ENCODE measurements at places on chromosomes 3 and 15. TPM values are rescaled to one million over a fixed set of nuclear protein-coding genes. Genes with fewer than 3 reads are reported as not detected.
A peak's percentile ranks its signal among the peaks of the same experiment; 100 is the strongest.

GRCh38 chr3:105869861-105870755, 1.3 kb upstream of the CBLB start:
- H3K27ac ChIP-seq = peak overlapping the region; percentile 91
- H3K4me3 ChIP-seq = peak overlapping the region; percentile 86
- no peaks in the 10 kb centered on the region for H3K36me3 ChIP-seq
- peaks cover 20% of the 10 kb centered on the region for H3K4me1 ChIP-seq
- no peaks in the 10 kb centered on the region for H3K27me3 ChIP-seq

DNA sequence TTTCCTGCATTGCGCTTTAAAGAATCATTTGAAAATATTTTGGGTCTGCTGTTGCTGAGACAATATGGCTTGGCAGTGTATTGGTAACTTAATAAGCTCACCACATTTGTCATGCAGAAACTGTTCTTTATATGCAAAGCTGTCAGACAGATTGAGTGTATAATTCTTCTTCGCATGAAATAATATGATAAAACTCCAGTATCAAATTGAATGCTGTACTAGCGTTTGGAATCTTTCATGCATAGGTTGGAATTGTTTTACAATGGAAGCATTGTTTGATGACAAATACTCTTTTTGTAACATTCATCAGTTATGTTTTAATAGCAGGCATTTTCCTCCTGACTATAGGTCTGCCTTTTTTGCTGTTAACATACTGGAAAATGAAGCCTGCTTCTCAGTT, 53.8 kb downstream of the RBMS3 start:
- no peaks in the 10 kb centered on the region for H3K4me1 ChIP-seq
- DNase-seq = no peak
- no peaks in the 10 kb centered on the region for H3K36me3 ChIP-seq
- no peaks in the 10 kb centered on the region for H3K27me3 ChIP-seq

DNA sequence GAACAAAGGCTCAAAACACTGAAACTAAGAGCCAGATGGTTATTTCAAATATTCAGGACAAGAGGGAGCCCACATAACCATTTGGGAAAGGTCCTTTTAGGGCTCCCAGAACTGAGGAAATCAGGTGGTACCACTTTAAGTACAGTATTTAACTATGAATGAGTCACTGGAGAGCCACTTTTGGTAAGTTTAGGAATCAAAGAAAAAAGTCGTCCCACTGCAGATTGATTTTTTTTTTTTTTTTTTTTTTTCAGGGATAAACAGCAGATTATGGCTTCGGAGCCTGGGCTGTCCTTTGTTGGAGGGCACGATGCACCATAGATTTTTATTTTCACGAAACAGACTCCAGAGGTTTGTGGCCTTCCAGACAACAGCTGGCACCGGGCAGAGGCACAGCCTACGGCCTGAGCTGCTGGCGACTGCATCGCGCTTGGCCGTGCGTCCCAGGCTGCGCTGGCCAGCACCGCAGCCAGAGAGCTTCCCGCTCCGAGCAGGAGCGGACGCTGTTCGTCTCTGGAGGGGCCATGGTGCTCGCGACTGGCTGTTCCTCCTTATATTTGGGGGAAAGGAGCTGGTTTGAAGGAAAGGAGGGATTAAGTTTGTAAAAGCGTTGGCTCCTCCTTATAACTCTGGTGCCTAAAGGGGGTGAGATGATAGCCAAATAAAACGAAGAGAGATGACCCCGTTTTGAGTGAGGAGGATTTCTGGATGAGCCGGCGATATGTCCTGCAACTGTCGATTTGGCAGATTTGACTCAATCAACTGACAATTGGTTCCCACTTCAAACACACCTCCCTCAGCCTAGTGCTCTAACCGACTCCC, 152.9 kb upstream of the GOLIM4 start:
- no peak overlapping the region for H3K4me3 ChIP-seq
- no peaks in the 10 kb centered on the region for H3K27me3 ChIP-seq
- no peak overlapping the region for H3K27ac ChIP-seq
- no peaks in the 10 kb centered on the region for H3K36me3 ChIP-seq
- DNase-seq = no peak

- no peak overlapping the region for H3K4me3 ChIP-seq
- no peak for DNase-seq
- H3K27ac ChIP-seq = no peak overlapping the region
- no peaks in the 10 kb centered on the region for H3K36me3 ChIP-seq
- peaks cover 5% of the 10 kb centered on the region for H3K4me1 ChIP-seq
Measured at GRCh38 chr3:114861666-114862065, 285.4 kb downstream of the ZBTB20 start.

The DET1 gene
- polyA plus RNA-seq = 4.0 TPM

GRCh38 chr15:91099995-91100813, at the start of gene SV2B:
SV2B (plus strand) TSS chr15:91100257; CDS start chr15:91226264, 126,007 bp downstream.
- peak; percentile 45 for DNase-seq
- peaks cover 5% of the 10 kb centered on the region for H3K4me1 ChIP-seq
- H3K27me3 ChIP-seq = peaks cover 5% of the 10 kb centered on the region

The CISH gene
- polyA plus RNA-seq = 150 TPM

DNA sequence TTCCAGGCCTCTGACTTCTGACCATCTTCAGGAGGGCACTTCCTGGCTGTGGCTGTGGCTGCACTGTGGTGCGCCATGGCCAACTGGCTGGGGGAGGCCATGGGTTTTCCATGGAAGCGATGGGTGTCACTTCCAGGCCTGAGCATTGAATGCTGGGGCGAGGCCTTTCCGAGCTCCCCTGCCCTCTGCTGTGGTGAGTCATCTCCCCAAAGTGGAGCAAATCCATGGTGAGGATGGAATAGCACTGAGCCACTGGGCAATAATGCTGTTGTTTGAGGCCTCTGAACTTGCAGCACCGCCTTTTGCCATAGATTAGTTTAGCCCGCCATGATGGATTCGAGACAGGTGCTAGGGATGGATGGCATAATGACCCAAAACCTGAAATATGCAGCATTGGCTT, 155.5 kb downstream of the GABRG3 start:
- no peak overlapping the region for H3K4me3 ChIP-seq
- DNase-seq = no peak
- H3K27me3 ChIP-seq = no peaks in the 10 kb centered on the region
- no peaks in the 10 kb centered on the region for H3K36me3 ChIP-seq

DNA sequence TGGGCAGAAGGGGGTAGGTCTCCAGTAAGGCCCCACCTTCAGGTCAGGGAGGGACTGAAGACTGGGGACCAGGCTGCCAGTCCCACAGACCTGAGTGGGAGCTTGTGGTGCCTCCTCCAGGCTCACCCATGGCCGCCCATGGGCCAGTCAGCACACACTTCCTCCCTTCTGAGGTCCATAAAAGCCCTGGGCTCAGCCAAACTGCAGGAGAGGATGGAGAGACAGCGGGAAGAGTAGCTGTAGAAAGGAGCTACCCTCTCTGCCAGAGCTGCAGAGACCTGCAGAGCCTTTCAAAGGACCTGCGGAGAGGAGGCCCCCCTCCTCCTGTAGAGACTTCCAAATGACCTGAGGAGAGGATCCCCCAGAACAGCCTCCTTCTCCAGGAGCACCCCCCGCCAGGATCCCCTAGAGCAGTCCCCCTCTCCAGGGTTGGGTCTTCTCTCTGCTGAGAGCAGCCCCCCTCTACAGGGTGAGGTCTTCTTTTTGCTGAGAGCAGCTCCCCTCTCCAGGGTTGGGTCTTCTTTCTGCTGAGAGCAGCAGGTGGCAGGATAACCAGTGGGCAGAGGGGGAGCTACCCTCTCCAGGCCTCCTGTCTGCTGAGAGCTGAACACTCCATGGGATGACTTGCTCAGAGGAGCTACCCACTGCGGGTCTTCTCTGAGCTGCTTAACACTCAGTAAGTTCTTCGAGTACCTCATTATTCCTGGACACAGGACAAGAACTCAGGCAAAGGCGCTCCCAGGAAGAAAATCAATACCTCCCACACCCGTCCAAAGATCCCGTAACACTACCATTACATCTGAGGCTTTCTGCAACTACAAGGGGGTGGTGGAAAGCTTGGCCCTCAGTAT, 5.0 kb upstream of the SKIC8 start:
- H3K27ac ChIP-seq = no peak overlapping the region
- no peaks in the 10 kb centered on the region for H3K36me3 ChIP-seq
- no peak overlapping the region for H3K4me3 ChIP-seq
- no peak for DNase-seq
- peaks cover 6% of the 10 kb centered on the region for H3K4me1 ChIP-seq

DNA sequence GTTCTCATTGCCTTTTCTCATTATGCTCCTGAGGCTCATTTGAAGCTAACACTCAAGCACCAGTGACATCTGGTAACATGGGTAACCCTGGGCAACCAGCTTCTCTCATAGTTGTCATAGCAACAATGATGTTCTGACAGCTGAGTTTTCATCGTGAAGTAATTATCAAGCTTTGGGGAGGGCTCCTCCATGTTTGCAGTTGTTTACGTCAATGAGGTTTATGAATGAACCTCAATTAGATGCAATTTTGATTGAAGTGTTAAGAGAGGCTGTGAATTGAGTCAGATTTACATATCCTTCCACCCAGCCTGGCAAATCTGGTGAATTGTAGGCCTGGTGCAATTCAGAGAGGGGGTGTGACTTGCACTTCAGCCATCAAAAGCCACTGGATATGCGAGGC, 119.3 kb upstream of the CHD2 start:
- H3K4me3 ChIP-seq = no peak overlapping the region
- no peaks in the 10 kb centered on the region for H3K36me3 ChIP-seq
- no peaks in the 10 kb centered on the region for H3K27me3 ChIP-seq
- H3K27ac ChIP-seq = no peak overlapping the region
- DNase-seq = no peak

GRCh38 chr3:27201492-27201891, 167.7 kb downstream of the NEK10 start:
- H3K27me3 ChIP-seq = no peaks in the 10 kb centered on the region
- H3K27ac ChIP-seq = no peak overlapping the region
- no peak overlapping the region for H3K4me3 ChIP-seq
- no peak for DNase-seq
- no peaks in the 10 kb centered on the region for H3K4me1 ChIP-seq
- no peaks in the 10 kb centered on the region for H3K36me3 ChIP-seq

DNA sequence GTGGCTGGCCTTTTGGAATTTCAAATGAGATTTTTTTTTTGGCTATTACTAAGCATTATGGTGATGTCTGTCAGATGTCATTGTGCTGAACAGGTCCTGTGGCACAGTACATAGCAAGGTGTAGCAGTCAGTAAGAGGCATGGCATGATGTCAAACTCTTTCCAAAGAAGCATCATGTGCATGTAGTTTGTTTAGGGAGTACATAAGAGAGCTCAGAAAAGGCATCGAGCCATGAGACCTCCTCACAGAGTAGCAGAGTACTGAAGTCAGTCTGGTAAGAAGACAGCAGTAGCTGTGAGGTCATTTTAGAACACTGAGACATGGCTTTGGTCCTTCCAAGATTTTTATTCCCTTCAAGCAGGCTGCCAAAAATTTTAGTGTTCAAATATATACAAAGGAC, 134.9 kb upstream of the SPRED1 start:
- no peaks in the 10 kb centered on the region for H3K36me3 ChIP-seq
- H3K4me1 ChIP-seq = no peaks in the 10 kb centered on the region
- no peak overlapping the region for H3K4me3 ChIP-seq
- no peak overlapping the region for H3K27ac ChIP-seq
- H3K27me3 ChIP-seq = no peaks in the 10 kb centered on the region

DNA sequence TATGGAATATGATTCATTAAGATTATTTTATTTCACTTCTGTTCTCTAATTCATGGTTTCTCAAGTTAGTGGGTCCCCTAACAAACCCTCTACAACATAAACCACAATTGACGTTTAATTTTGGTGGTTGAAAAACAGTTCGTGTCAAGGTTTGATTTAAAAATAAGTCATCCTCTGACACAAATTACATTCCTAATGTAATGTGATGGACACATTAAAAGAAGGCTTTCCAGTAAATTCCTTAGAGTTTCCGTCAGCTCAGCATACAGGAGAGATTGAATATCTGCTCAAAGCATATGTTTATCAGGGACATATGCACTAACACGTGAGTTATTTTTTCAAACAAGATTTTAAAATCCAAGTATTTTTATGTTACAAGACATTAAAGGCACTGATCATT, 626.5 kb upstream of the ADAMTS9 start:
- no peak overlapping the region for H3K27ac ChIP-seq
- no peaks in the 10 kb centered on the region for H3K4me1 ChIP-seq
- no peaks in the 10 kb centered on the region for H3K36me3 ChIP-seq

The RBP2 gene
- polyA plus RNA-seq = not detected

- H3K27ac ChIP-seq = no peak overlapping the region
- H3K36me3 ChIP-seq = no peaks in the 10 kb centered on the region
- no peaks in the 10 kb centered on the region for H3K4me1 ChIP-seq
Measured at GRCh38 chr3:42369304-42369703, 41.1 kb downstream of the LYZL4 start.

- no peak for DNase-seq
- no peak overlapping the region for H3K27ac ChIP-seq
- H3K36me3 ChIP-seq = no peaks in the 10 kb centered on the region
- H3K27me3 ChIP-seq = no peaks in the 10 kb centered on the region
Measured at GRCh38 chr3:195155570-195156241, 115.3 kb downstream of the XXYLT1 start.

GRCh38 chr15:59550530-59550929, 61.1 kb upstream of the GCNT3 start:
- no peak overlapping the region for H3K4me3 ChIP-seq
- DNase-seq = no peak
- H3K27ac ChIP-seq = no peak overlapping the region
- no peaks in the 10 kb centered on the region for H3K27me3 ChIP-seq
- H3K36me3 ChIP-seq = no peaks in the 10 kb centered on the region

GRCh38 chr3:139006051-139006716, at the start of gene PRR23A:
PRR23A (minus strand) TSS chr3:139006268; CDS start chr3:139006268, 0 bp downstream.
- no peak within 1 kb of the TSS for H3K27ac ChIP-seq
- no peak within 1 kb of the TSS for H3K4me3 ChIP-seq
- H3K36me3 ChIP-seq = no peaks in the 10 kb centered on the region
- no peak for DNase-seq
- H3K4me1 ChIP-seq = no peaks in the 10 kb centered on the region

DNA sequence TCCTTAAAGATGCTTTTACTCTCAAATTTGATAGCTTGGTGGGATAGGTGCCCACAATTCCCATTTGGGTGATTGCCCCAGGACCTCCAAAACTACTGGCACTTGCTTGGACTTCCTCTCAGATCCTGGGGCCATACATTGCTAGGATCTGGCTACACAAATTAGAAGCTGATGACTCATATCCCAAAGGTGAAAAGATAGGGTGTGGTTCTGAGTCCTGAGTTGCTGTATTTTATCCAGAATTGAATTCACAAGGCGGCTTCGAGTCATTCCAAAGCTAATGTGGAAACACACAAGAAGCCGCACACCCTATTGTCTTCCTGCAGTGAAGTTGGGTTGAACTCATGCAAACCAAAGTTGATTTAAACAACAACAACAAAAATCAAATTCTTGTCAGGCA, 53.4 kb downstream of the DUT start:
- H3K4me1 ChIP-seq = no peaks in the 10 kb centered on the region
- no peaks in the 10 kb centered on the region for H3K36me3 ChIP-seq
- no peak overlapping the region for H3K4me3 ChIP-seq
- no peak for DNase-seq
- no peaks in the 10 kb centered on the region for H3K27me3 ChIP-seq

GRCh38 chr15:70801109-70801508, 37.8 kb upstream of the UACA start:
- no peaks in the 10 kb centered on the region for H3K36me3 ChIP-seq
- H3K27me3 ChIP-seq = no peaks in the 10 kb centered on the region
- H3K4me1 ChIP-seq = no peaks in the 10 kb centered on the region
- no peak overlapping the region for H3K27ac ChIP-seq

GRCh38 chr3:12467746-12468145, 16.5 kb upstream of the TSEN2 start:
- H3K4me3 ChIP-seq = no peak overlapping the region
- peaks cover 3% of the 10 kb centered on the region for H3K4me1 ChIP-seq
- no peak for DNase-seq
- H3K36me3 ChIP-seq = no peaks in the 10 kb centered on the region

The NTRK3 gene
- polyA plus RNA-seq = not detected

- H3K4me1 ChIP-seq = no peaks in the 10 kb centered on the region
- H3K27me3 ChIP-seq = no peaks in the 10 kb centered on the region
- no peak overlapping the region for H3K27ac ChIP-seq
- H3K36me3 ChIP-seq = no peaks in the 10 kb centered on the region
- no peak overlapping the region for H3K4me3 ChIP-seq
Measured at GRCh38 chr15:25734680-25735355, 128.3 kb downstream of the ATP10A start.

All from naive thymus-derived CD4-positive, alpha-beta T cell (primary cell).